ENCODE measurements at places on chromosomes 4 and X. TPM values are rescaled to one million over a fixed set of nuclear protein-coding genes. Genes with fewer than 3 reads are reported as not detected.

DNA sequence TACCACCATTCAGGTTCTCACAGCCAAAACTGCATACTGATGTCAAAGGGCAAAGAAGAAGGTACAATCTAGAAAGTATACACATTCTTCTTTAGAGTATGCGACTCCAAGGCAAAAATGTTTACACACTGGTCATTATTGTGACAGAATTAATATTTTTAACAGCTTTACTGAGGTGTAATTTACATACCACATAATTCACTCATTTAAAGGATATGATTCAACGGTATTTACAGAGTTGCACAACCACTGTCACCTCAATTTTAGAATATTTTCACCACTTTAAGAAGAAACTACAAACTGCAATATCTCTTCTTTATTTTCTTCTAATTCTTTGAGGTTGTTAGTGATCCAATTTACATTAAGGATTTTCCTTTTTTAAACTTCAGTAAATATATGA, 325.4 kb upstream of the SMIM31 start:
- DNase-seq, result no peak

The PPBP gene
- total RNA-seq, result 1.4 TPM

The NDUFA1 gene
- 62.6 TPM for total RNA-seq

The NRK gene
- 0.10 TPM for total RNA-seq
